Stimulated activated CD4-positive, alpha-beta T cell treated with anti-CD3 and anti-CD28 coated beads, Interleukin-4, amount 100 ng/mL, for 48 hours (primary cell): ENCODE measurements at places on chromosomes 7 and 10.

- DNase-seq: no peak
Measured at GRCh38 chr10:77293773-77294172, 343.8 kb downstream of the KCNMA1 start.

DNA sequence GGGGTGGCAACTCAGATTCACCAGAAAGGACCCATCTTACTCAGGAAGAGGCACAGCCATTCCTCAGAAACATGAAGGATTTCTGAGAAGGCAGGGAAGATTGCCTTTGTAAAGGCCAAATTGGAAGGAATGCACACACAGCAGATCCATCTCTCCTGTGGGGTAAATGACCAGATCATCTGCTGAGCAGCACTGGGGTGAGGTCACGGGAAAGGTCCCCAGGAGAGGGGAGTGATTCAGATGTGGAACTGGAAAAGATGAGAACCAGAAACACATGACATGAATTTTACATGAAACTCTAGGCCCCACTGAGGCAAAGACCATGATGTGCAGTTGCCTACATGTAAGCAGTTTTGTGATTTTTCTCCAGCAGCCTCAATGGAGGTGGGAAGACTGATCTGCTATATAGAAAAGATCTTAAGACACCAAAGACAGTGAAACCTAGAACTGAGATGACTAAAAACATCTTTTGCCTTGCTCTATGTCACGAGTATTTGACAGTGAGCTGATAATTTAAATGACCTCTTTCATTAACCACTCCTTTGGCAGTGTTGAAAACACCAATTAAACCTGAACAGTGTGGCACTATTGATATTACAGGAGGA, 91.6 kb downstream of the AMPH start:
- DNase-seq: no peak

- no peak for DNase-seq
Measured at GRCh38 chr10:52853704-52854103, 81.1 kb upstream of the MBL2 start.

DNA sequence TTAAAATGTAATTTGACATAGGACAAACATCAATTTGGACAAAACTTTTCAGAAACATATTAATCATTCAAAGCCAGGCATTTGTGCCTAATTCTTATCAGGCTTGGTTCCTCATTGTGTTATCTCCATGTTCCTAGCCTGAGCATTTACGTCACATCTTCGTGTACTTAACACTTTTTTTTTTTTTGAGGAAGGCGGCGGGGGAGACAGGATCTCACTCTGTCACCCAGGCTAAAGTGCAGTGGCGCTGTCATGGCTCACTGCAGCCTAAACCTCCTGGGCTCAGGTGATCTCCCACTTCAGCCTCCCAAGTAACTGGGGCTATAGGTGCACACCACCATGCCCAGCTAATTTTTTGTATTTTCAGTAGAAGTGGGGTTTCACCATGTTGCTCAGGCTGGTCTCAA, 19.8 kb downstream of the HNRNPA2B1 start:
- no peak for DNase-seq

- no peak for DNase-seq
Measured at GRCh38 chr10:24091256-24091655, 117.7 kb upstream of the KIAA1217 start.

GRCh38 chr10:12777840-12778585, 223.5 kb downstream of the CCDC3 start:
- DNase-seq: peak; percentile 38

DNA sequence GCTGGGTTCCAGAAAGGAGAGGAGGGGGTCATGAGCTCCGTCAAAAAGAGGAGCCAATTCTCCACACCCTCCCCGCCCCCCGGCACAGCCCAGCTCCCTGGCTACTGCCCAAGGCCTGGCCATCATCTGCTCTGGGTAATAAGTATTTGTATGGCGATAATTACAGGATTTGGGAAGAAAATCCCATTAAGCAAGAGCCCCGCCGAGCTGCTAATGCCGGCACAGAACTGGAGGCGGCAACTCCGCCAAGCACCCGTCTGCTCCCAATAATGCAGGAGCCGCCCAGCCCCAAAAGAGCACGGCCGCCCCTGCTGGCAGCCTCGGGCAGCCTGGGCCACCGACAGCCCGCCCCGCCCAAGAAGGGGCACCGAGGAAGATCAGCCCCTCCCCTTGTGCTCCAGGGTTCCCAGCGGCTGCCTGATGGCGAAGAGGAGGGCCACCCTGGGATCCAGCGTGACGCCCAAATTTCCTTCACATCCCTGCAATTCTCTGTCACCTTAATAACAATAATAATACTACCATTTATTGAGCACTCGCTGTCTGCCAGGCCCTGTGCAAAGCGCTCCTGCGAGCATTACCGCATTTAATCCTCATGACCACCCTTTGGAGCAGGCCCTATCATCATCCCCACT, 5.9 kb downstream of the SLIT1 start:
- DNase-seq: no peak

- DNase-seq: no peak
Measured at GRCh38 chr7:39407723-39408122, 158.5 kb upstream of the YAE1 start.
